ENCODE measurements at places on chromosomes 13 and 19.

- no peak for DNase-seq
Observed at GRCh38 chr13:44074611-44075010, 194.9 kb downstream of the LACC1 start.

- no peak for DNase-seq
Observed at GRCh38 chr13:21095311-21095710, 33.9 kb upstream of the LATS2 start.

- DNase-seq: no peak
Observed at GRCh38 chr19:5435642-5436017, 19.6 kb upstream of the ZNRF4 start.

DNA sequence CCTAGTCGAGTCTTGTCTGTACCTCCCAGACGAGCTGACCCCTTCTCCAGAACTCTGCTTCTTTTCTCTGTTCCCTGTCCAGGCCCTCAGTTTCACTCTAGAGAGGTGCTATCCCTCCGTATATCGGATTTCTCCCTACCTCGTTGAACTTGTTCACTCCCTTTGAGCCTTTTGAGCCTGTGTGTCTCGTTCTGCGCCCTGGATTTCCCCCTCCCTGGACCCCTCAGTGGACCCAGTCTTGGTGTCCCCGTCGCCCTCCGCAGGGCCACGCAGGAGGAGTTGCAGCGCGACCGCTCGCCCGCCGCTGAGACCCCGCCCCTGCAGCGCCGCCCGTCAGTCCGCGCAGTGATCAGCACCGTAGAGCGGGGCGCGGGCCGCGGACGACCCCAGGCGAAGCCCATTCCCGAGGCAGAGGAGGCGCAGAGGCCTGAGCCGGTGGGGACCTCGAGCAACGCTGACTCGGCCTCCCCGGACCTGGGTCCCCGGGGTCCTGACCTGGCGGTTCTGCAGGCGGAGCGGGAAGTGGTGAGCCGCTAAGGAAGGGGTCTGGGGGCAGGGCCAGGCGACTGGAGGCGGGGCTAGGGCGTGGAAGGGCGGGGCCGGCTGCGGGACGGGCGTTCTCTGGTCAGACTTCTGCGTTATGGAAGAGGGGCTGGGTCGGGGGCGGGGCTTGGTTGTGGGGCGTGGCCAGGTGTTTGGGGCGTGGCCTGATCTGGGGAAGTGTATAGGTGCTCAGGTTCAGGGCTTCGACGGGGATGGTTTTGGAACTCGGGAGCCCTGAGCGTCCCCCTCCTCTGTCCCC, 5.5 kb downstream of the EPS8L1 start:
- DNase-seq: peak; percentile 65

DNA sequence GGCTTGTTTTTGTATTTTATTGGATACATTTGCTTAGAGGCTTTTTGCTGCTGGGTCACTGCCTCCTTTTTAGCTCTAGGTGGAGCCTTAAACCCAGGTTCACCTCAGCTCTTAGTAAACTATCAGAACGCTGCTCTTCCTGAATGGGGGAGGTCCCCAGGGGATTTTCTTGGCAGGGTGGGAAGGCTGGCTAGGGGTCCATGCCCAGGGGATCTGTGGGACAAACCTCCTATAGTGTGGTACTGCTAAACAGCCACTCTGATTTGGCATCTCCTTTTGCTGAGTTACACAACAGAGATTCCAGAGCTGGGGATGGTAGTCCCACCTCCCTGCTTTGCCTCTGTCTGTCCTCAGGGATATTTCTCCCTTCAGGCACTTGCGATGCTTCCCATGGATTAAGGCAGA, 204.9 kb downstream of the ZIC5 start:
- peak; percentile 57 for DNase-seq

DNA sequence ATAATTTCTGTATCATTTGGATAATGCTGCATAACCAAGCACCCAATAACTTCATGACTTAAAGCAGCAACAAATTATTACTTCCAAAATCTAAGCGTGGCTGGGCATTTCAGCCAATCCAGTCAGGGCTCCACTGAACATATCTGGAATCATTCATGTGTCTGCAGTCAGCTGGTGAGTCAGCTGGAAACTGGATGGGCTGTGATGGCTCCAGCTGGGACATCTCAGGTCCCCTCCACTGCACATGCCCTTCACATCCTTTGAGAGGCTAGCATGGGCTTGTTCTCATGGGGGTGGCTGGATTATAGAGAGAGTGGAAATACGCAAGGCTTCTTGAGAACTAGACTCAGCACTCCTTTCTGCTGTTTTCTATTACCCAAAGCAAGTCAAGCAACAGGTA, 961.9 kb downstream of the DIAPH3 start:
- DNase-seq: no peak

DNA sequence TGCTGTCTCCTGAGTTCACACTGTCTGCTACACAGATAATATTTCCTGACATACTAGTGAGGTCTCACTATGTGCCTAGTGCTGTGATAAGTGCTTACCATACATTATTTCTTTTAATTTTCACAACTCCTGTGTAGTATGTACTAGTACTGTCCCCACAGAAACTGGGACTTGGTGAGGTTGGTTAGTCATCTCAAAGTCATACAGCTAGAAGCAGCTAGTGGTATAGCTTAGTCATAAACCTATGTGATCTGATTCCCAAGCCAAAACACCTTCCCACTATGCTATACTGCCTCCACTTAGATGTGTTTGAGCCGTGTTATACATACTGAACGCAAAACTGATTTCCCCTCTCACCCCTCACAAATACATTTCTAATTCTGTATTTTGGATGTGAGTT, 10.5 kb downstream of the MTMR6 start:
- DNase-seq: no peak

DNA sequence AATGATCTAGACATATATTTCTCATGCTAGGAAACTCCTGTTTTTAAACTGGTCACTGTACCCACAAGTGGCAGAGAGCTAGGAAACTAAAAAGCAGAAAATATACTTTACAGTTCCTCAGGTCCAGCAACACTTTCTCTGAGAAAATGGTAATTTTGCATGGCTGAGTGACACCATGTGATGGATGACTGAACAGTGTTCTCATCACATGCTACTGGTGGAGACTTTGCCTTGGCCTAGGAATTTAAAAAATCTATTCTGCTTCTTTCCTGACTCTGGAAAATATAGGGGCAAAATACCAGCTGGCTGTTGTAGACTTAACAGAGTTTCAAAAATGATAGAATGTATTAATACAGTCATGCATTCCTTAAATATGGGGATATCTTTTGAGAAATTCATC, 50.0 kb downstream of the LATS2 start:
- DNase-seq: no peak

GRCh38 chr13:80571346-80572307, 230.7 kb upstream of the SPRY2 start:
- no peak for DNase-seq

DNA sequence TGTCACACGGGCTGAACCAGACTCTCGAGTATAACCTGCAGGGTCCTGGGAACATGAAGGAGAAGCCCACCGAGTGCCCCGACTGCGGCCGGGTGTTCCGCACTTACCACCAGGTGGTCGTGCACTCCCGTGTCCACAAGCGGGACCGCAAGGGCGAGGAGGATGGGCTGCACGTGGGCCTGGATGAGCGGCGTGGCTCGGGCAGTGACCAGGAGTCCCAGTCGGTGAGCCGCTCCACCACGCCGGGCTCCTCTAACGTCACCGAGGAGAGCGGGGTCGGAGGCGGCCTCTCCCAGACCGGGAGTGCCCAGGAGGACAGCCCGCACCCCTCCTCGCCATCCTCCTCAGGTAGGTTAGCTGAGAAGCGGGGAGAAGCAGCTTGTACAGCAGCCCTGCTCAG, 73.2 kb downstream of the ZNF536 start:
- no peak for DNase-seq

DNA sequence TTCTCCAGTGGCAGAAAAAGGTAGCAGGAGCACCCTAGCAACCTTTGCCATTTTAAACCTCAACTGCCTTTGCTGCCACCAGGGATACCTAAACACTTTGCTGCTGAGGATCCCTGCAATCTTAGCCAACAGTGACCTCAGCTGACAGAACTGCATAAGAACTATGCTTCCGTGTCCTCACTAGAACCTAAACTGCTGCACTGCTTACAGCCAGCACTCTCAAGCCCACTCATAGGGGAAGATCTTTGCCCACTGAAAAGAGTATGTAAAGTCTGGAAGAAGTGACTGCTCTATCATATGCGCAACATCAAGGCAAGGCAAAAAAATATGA, 270.0 kb upstream of the PCDH20 start:
- no peak for DNase-seq

- DNase-seq: peak; percentile 78
Observed at GRCh38 chr19:36115453-36116343, at the start of gene TBCB. Gene TBCB, plus strand, starts transcription at chr19:36115468. Its CDS starts 93 bp downstream, at chr19:36115561.

DNA sequence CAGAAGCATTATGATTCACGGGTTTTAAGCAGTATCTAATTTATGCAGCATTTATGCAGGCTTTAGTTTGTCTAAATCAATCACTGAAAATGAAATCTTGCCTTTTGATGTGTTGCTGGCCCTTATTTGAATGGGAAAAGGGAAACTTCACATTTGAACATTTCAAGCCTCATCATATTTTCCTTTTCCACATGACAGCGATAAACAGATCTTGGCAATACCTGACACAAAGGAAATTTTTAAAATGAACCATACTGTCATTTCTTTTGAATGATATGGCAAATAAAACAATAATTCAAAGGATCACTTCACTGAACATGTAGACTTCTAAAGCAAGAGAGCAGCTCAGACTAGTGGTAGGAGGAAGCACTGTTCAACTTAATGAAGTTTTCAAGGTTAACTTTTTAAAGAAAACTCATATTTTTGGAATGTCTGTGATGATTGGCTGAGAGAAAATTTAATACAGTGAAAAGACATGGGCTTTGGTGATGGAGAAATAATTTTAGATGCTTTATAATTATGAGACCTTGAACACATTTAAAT, 198.1 kb downstream of the OXGR1 start:
- no peak for DNase-seq

DNA sequence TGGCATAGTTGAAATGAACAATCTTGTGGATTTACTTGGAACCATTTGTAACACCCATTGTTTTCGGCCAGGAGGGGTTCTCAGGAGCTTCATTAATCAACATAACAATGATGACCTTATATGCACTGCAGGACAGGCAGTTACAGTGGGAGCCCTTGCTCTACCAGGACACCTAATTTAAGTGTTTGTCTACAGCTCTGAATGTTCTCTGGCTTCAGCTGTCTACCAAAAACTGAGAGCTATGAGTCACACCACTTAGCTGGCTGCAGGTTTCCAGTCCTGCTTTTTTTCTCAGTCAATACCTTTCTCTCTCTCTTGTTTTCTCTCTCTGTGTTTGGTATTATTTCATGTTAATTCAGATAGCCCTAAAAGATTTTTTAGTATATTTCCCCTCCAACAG, 105.4 kb upstream of the MBNL2 start:
- DNase-seq: no peak

GRCh38 chr19:35608251-35608650, 4.3 kb upstream of the HAUS5 start:
- no peak for DNase-seq

- no peak for DNase-seq
Observed at GRCh38 chr19:38492181-38492813, 58.8 kb downstream of the RYR1 start.

- DNase-seq: no peak
Observed at GRCh38 chr13:40886017-40886416, 96.6 kb downstream of the SLC25A15 start.

- DNase-seq: peak; percentile 53
Observed at GRCh38 chr13:27599845-27600553, 20.3 kb downstream of the LNX2 start.

DNA sequence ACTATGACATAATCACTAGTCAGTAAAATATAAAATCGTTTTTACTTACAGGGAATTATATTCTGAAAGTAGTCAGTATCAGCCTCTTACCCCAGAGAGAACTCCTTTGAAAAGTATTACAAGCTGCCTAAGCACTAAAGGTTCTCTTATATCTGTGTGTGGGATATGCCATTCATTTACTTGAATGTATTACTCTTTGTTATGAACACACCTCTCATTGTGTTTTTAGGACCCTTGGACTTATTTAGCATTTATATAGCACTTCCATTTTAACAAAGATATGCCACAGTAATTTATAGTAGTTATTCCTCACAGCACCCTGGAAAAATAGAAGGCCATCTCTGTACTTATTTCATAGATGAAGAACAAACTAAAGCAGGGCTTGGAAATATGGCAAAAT, 1178.0 kb downstream of the OLFM4 start:
- no peak for DNase-seq

DNA sequence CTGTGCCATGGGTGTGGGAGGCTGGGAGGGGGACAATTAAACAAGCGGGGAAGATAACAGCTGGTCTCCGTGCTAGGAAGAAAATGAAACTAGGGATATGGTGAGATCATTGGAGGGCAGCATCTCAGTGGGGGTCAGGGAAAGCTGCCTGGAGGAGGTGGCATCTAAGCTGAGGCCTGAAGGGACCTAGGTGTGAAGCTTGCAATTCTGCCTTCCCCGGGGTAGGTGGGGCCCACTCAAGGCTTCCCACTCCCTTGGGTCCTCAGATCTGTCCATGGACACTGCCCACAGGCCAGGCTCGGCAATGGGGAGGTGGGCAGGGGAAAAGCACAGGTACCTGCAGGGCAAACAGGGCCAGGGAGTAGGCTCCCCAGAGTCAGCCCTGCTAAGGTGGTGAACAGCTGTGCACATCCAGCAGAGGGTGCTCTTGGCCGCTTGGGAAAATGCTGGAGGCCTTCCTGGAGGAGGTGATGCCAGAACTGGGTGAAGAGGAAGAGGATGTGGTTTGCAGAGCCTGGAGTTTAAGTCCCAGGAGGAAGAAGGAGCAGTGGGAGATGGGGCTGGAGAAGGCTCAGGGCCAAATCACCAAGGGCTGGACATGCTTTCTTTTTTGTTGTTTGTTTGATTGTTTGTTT, 25.7 kb upstream of the CCNE1 start:
- DNase-seq: no peak

DNA sequence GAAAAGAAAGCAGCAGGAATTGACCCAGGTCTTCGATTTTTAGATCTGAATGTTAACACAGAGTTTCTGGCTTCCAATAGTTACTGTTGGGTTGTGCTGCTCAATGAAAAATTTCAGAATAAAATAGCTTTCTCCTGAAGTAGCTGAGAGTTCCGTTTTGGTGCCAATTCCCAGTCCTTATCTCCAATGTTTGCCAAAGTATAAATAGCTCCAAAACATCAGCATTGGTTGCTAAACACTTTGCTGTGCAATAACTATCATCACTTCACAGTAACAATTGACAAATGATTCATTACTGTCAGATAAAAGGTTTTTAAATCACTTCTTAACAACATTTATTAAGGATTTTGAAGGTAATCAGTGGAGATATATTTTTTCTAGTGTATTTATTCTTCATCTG, 446.0 kb downstream of the PCDH20 start:
- no peak for DNase-seq

GRCh38 chr13:99331881-99332293, 24.7 kb upstream of the GPR183 start:
- DNase-seq: peak; percentile 89

DNA sequence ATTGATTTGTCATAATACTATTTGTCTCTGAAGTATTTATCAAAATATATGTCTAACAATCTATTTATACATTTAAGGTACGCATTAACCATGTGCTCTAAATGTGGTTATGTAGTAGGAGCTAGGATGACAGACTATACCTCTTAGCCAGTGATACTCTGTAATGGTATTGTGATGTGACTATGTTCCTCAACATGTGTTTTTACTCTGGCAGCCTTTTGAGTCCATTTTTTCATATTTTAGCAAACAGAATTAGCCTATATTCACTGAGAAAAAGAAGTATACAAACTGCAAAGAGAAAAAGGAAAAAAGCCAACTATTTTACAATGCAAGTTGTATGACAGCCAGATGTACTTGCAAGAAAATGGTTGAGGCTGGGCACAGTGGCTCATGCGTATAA, 26.7 kb downstream of the MAB21L1 start:
- DNase-seq: no peak

- no peak for DNase-seq
Observed at GRCh38 chr13:109673477-109673876, 112.9 kb downstream of the IRS2 start.
